ENCODE measurements at places on chromosomes 11 and 22.

DNA sequence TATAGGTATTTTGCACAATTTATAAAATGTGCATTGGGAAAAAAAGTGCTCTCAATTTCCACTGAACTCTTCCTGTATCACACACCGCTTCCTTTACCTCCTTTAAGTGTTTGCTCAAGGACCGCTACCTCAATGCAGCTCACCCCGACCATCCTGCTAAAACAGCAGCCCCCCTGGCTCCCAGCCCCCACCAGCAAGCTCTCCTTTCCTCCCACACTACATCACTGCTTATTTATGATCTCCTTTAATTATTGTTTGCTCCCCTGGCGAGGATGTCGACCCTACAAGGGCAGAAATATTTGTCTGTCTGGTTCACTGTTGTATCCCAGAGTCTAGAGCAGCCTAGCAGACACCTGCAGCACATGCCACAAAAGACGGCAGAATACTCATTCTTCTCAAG lies 10.0 kb downstream of the SHANK2 start:
- DNase-seq, result no peak

DNA sequence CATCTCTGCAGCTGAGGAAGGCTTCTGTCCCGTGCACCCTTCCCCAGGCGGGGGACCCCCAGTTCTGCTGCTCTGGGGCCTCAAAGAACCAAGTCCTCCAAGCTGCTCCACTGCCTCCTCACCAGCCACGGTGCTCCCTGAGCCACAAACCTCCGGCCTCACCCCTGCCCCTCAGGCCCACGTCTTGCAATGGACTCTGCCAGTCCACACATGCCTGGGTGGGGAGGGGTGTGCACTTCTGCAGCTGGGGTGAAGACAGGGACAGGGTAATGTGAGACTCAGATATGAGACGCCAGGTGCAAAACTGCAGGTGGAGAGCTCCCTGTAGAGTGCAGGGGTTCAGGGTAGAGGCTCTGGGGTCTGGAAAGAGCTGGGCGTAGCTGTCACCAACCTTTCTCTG lies 3.2 kb upstream of the PTDSS2 start:
- no peak for DNase-seq

DNA sequence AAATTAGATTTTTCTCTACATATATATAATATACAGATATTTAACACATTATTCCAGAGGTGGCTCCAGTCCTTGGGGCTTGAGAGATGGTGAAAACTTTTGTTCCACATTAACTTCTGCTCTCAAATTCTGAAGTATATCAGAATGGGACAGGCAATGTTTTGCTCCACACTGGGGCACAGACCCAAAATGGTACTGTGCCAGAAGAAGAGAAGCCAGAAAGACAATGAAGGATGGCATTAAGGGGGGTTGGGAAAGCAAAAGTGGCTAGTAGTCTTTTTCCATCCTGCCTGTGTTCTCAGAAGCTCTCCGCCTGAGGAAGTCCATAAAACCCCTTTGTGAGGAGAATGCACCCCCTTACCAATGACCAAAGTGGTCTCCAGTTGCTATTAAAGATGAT lies 40.1 kb downstream of the OSBP start:
- no peak for DNase-seq

- DNase-seq, result no peak
Observed at GRCh38 chr11:14764579-14765527, 121.2 kb downstream of the PDE3B start.

DNA sequence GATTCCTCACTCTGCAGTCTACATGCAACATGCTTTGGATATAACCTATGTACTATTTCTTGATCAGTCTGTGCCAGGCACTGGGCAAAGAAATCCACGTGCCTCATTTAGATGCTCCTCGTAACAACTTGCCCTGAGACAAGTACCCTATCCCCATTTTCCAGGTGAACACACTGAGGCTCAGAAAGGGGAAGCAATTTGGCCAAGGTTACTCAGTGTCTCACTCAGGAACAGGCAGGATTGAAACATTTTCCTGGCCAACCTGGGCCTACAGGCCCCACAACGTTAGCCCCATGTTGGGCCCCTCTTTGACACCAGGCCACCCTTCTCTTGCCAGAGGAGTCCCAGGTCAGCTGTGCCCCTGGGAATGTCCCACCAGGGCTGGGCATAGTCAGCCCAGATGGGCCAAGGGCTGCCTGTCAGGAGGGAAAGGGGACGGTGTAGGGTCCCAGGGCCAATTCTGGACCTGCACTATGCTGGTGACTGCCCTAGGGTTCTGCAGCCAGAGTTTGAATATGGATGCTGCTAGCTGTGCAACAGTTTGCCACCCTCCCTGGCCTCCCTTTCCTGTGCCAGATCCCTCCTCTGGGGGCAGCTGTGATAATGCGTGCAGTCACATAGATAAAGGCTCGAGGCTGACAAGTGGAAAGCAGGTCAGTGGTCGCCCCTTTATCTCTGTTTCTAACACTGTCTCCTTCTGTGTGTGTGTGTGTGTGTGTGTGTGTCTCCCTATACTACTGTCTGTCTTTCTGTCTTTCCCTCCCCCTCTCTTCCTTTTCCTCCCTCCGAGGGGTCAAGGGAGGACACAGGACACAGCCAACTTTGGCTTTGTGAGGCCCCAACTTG lies 10.4 kb upstream of the EMID1 start:
- no peak for DNase-seq
